Stimulated activated CD4-positive, alpha-beta T cell treated with anti-CD3 and anti-CD28 coated beads, Interleukin-2, amount 100 ng/mL, for 4 hours (primary cell): ENCODE measurements at places on chromosomes 11 and 22.

DNA sequence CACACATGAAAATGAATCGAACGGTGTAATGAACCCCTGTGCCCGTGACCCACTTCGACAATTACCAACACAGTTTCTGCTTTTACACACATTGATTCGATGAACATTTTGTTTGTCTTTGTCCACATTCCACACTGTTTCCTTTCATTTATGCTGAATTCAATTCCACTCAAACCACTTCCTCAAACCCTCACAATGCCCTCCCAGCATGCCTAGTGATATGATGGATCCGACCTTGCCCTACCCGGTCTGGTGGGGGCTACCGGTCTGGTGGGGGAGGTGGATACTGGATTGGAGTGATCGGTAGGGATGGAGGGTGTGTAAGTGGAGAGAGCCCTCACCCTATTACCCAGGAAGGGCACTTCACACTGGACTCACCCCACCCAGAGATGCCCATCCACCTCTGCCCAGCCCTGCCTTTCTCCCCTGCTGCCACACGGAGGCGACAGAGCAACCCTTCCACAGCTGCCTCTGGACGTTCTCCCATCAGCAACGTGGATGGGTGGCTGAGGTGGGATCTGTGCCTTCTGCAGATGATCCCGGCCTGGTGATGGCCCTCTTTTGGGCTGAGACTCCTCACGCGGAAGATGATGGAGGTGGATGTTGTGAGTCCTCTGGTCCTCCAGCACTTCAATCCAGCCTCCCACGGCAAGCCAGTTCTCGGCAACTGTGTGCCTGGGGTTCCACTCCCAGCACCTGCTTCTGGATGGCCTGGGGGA lies 33.0 kb upstream of the P2RY2 start:
- peak; percentile 14 for DNase-seq

- no peak for DNase-seq
Measured at GRCh38 chr11:89922195-89922660, at the start of gene TRIM49D1. Gene TRIM49D1 (minus strand): TSS chr11:89922245. CDS start chr11:89917710, 4,535 bp downstream.

DNA sequence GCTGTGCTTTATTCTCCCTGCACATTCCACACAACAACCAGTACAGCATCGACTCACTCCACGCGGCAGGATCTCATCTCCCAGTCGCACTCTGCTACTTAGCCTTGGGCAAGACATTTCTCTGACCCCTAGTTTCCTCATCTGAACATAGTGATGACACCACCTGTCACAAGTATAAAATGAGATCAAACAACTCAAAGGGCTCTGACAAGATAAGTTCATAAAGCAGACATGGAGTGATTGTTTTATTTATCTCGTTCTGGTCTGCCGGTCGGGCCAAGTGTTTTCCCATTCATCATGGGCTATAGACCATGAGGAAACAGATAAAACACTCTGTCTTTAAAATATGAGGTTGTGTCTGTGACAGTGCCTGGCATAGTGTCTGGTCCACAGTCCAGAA lies 35.0 kb downstream of the DSCAML1 start:
- no peak for DNase-seq

DNA sequence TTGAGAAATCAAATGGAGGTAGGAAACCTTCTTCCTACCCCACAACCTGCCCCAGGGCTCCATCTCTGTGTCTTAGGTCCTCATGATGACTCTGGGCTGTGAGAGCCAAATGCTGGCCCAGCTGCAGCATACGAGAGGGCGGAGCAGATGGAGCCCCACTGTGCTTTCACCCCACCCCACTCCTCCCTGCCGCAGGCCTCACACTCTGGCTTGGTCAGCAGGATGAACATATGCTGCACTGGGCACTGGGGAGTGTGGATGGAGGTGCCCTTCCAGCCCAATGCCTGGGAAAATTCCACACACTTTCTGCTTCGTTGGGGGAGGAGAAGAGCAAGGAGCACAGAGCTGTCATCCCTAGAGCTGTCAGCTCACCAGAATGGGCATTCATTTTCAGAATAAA lies 271.6 kb upstream of the CADM1 start:
- no peak for DNase-seq

GRCh38 chr11:113267493-113267892 lies 46.9 kb upstream of the TTC12 start:
- no peak for DNase-seq

DNA sequence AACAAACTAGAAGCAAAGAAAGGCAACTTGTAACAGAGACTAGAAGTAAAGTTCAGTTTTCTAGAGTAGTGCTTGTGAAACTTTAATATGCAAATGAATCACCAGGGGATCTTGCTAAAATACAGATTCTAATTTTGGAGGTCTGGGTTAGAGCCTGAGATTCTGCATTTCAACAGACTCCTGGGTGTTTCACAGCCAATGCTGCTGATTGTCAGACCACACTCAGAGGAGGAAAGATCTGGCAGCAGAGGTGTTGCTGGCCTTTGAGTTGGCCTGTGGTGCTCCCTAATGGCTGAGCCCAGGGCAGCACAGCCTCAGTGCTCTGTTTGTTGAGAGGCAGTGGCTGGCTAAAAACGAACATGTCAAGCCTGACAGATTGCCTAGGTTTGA lies 5.4 kb downstream of the CRY2 start:
- no peak for DNase-seq

DNA sequence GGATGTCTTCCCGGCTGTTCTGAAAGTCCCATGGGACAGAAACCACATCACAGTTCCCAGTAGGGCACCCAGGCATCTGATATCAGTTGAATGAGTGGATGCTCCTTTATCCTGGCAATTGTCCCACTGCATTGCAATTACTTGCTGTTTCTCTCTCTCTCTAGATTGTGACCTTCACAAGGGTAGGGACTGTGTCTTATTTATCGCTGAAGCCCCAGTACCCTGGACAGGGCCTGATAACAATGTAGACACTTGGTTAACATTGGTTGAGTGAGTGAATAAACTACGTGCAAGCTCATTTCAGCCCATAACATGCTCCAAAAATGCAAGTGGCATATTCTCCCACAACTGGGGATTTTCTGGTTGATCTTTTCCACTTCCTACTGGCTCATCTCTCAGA lies 193.7 kb upstream of the NARS2 start:
- DNase-seq, result no peak

DNA sequence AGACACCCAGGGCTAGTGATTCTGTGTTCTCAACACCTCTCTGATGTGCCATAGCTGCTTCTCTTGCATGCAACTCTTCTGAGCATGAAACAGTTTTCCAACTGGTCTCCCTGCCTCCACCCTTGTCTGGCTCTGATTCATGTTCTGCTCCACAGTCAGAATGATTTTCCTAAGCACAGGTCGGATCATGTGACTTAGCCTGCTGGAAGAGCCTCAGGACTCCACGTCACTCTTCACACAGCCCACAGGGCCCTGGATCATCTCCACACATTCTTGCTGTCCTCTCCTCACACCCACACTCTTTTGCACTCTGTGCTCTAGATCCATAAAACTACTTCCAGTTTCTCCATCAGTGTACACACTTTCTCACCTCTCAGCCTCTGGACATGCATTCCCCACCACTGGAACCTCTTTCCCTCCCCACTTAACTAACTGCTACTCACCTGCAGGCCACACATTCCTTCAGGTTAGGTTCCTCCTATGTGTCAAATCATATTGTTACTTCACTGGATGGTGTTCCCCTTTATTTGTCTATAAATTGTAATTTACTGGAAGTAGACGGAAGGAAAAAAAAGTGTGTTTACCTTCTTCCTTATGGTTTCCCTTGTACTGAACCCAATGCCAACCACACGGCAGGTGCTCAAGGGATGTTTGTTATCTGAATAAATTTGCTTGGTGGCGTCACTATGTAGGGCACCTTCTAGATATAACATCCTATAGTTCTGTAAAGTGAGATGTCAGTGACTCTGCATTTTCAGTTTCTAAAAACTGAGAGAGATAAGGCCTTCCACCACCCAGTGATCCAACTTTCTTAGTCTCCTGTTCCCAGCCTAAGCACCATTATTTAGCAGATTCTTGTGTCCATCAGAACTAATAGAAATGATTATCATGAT lies 133.7 kb downstream of the ETS1 start:
- DNase-seq, result no peak

DNA sequence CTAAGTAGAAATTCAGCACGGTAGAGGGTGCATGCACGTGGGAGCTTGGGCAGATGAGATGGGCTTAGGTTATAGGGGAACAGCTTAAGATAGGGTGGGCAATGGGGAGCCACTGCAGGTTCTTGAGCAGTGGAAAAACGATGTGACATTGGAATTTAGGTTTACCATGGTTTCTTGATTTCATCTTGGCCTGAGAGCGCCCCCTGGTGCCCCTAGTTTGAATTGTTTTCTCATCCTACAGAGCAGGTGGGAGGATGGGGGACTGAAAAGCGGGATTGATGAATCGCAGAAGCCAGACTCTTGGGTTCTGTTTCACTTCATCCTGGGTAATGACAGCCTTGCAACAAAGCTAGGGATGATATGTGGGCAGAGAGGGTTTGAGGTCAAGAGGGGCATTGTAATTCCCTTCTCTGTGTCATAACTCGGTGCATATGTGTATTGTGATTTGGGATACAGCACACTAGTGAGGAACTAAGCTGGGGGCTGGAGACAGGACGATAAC lies 6.7 kb upstream of the MCAM start:
- DNase-seq, result peak; percentile 70

GRCh38 chr11:2153581-2154194 lies 7.3 kb downstream of the INS start:
- no peak for DNase-seq

GRCh38 chr11:6618117-6619003 lies 862 bp downstream of the TPP1 start:
- peak; percentile 73 for DNase-seq

- DNase-seq, result no peak
Measured at GRCh38 chr11:78451371-78452150, 33.9 kb upstream of the GAB2 start.

DNA sequence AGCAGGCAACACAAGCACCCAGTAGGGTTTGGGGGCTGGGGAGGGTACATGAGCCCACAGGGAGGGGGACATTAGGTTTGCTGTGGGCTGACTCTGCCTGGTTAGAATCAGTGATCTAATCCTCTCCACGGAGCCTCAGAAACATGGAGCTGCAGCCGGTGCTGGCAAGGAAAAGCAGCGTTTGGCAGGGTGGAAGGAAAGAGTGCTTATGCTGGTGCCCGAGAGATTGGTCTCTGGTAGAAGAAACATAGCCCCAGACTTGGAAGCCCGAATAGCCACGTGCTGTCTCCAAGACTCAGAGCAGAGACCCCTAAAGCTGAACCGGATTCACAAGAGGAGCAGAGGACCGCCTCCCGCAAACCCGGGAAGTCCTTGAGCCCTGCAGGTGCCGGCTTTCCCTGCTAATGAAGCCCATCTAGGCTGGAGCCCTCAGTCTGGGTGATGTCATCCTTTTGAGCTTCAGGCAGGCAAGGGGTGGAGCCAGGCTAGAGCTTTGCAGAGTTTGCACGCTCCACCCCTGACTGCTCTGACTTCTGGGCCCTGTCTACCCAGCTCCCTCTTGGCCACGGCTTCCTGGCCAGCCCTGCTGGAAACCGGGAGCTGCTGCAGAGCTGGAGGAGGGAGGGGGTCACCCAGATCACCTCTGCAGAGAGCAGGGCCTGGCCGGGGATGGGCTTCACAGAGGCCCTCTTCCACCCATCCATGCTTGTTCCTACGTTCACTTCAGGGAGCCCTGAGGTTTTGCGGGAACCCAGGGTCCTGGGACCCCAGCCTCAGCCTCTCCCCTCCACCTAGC lies 35.0 kb upstream of the JAM3 start:
- peak; percentile 52 for DNase-seq

GRCh38 chr11:45512471-45513148 lies 152.8 kb downstream of the CHST1 start:
- no peak for DNase-seq

GRCh38 chr11:2509481-2510001 lies 64.7 kb downstream of the KCNQ1 start:
- no peak for DNase-seq

- no peak for DNase-seq
Measured at GRCh38 chr22:16781764-16782329, 43.4 kb downstream of the XKR3 start.

- DNase-seq, result peak; percentile 74
Measured at GRCh38 chr11:3824714-3825472, 15.9 kb downstream of the RHOG start.

- no peak for DNase-seq
Measured at GRCh38 chr22:35043252-35043933, 22.6 kb upstream of the ISX start.

DNA sequence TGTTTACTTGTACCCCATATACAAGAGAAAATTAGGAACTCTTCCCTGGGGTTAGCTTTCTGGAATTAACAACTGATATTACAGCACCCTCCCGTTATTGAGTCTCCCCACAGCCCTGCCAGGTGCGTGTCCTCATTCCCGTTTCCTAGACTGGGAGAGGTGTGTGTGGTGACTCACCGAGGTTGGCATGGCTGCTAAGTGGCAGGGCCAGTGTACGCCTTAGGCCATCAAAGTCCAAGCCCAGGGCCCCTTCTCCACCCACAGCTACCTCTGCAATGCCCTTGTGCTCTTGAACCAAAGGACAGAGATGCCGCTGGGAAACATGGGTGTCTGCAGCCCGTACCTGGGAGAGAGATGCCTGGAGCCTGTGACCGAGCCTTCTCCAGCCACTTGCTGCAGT lies 12.3 kb downstream of the IFT27 start:
- no peak for DNase-seq

DNA sequence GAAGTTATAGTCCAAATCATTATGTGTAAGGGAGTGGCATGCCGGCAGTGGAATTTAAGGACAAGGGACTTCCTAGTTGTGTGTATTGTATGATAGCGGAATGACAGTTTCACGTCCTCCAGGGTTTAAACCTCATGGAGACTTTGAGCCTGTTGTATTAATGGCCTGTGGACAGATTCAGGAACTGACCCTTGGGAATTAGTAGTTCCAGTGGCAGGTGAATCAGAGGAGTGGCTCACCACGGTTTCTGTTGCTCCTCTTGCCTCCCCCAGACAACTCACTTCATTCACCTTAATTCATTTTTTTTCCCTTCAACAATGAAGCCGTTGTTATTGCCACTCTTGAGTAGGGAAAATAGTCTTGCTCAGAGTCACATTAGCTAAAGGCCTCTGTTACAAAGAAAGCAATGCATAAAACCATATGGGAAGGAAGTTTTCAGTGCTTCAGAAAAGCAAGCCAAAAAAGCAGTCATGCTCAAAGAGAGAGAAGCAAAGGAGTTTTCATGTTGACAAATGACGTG lies 22.6 kb downstream of the AMOTL1 start:
- no peak for DNase-seq

- DNase-seq, result no peak
Measured at GRCh38 chr22:22908495-22908861, 20.9 kb downstream of the IGLL5 start.

DNA sequence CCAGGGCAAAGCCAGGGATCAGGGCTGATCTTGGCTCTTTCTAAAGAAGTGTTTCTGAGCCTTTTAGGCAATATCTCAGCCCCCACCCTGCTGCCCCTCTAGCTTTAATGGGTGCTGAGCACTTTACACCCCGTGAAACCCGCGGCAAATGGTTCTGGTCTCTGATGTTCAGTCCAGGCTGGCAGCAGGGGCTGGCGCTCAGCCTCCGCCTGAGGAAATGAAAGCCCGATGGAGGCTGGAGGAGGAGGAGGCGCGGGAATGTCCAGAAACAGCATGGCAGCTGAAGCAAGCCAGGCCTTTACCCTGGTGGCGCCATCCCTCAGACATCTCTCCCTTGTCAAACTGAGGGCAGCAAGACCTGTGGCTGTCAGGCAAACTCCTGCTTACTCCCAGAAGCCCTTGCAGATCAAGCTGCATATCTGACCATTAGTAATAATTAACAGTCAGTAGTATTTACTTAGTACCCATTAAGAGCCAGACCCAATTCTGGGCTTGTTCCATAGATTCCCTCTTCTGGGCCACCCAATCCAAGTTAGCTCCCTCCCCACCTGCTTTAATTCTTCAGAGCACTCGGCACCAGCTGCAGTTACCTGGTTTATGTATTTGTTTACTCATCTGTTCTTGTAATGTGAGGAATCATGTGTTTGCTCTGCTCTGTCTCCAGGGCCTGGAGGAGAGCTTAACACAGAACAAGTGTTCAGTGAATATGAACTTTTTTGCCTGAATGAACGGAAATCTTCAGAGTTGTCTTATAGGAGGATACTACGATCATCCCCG lies 15.0 kb upstream of the ALX4 start:
- DNase-seq, result no peak
